HAP-1 (cell line): ENCODE measurements at places on chromosomes 6 and 20.

DNA sequence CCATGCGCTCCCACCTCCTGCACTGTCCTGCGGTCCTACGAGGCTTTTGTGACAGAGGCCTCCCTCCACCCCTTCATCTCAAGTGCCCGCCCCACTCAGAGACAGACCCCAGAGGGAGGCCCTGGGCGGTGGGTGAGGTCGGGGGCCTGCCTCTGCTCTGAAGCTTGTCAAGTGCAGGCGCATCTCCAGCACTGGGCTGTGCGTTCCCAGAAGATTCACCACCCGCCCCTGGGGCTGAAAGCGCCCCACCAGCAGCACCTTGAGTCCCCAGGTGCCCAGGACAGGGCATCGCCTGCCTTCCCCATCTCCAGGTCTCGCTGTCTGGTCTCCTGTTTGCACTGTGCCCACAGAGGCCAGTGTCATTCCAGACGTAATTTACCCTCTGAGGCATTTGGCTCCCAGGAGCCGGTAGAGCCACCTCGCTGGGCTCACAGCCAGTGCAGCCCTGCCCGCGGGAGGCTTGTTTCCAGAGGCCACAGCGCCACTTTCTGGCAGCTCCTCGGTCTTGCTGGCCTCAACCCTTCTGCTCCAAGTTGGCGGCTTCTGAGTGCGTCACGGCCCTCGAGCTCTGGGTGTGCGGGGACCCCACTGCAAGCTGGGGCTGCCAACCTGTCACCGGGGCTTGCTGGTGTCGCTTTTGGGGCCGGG, 191.1 kb downstream of the TAF4 start:
- no peak for DNase-seq

DNA sequence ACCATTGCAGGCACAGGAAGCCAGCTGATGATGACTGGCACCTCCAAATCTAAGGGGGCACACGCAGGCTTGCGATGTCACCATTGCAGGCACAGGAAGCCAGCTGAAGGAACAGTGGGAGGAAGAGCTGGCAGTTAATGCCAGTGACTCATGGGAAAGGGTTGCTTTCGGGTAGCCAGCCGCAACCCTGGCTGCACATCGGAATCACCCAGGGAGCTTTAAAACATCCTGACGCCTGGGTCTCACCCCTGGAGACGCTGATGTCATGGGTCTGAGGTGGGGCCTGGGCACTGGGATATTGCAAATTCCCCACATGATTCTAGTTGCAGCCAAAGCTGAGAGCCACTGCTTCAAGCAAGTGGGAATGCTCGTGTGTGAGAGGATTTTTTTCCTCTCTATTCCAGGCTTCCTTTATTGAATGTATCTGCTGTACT, 16.1 kb upstream of the CCN6 start:
- no peak for DNase-seq

DNA sequence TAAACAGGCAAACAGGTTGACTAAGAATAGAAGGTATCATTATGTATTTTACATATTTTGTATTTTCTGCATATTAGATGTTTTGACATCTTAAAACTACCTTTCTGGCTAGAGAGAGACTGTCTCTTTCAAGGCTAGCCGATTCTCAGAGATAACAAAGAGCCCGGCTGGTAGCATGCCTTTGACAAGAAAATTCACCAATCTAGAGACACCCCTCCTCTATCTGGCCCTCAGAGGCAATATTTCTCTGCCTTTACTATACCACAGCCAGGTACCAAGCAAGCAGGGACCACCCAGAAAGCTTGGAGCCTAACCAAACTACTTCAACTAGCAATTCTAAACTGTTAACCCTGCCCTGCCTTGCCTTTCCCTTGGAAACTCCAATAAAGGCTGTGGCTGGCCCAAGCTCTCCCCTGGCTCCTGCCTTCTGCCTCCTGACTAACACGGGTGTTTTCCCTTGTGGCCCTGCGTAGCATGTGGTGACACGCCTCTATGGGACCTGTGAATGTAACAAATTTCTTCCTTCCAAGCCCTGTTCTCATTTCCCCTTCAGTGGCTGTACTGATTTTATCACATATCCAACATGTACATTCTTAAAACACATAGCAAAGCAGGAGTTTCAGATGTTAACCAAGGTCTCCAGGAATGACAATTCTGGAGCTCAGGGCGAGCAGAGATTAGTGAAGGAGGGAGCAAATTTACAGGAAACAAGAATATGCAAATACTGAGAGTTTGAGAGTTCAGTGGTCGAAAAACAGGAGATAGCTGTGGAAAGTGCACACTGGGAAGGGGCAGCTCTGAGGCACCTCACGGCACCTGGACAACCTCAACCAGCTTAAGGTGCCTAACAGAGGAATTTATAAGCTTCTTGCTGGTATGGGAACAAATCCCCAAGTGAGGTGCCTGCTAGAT, 120.8 kb downstream of the BACH2 start:
- DNase-seq, result no peak

GRCh38 chr6:110102411-110102810, 77.1 kb downstream of the WASF1 start:
- no peak for DNase-seq

DNA sequence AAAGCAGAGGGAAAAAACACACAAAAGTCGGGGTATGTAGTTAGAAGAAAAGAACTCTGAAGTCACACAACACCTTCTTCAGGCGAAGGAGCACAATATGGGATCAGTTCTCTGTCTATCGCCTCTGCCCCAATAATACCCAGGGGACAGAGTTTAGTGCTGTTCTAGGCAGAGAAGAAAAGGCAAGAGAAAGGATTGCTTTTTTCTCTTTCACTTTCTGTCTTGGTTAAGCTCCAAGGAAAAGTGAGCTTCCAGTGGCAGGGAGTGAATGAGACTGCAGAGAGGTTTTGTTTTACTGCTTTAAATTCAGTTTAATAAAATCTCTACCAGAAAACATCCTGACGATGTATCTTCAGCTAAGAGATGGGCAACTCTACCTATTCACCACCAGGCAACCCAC, 86.6 kb upstream of the STXBP5 start:
- DNase-seq, result no peak

GRCh38 chr6:145670311-145670710, 65.0 kb downstream of the EPM2A start:
- DNase-seq, result no peak
